Activated T-helper 2 cell treated with anti-CD3 and anti-CD28 coated beads, Interferon-gamma antibody, Interleukin-2, Interleukin-4, amounts not matched to agents 10 μg/mL and 5 μg/mL and 100 μg/mL, durations not matched to agents 14 hours and 24 hours and 36 hours (primary cell): ENCODE measurements at places on chromosomes 12 and 14. TPM values are rescaled to one million over a fixed set of nuclear protein-coding genes. Genes with fewer than 3 reads are reported as not detected.

The ANKLE2 gene
- total RNA-seq, result 143 and 152 TPM in 2 replicates

The COX8C gene
- total RNA-seq, result not detected in 2 replicates

The REP15 gene
- 1.5 and 2.2 TPM in 2 replicates for total RNA-seq

The CLEC1B gene
- total RNA-seq, result not detected in 2 replicates

DNA sequence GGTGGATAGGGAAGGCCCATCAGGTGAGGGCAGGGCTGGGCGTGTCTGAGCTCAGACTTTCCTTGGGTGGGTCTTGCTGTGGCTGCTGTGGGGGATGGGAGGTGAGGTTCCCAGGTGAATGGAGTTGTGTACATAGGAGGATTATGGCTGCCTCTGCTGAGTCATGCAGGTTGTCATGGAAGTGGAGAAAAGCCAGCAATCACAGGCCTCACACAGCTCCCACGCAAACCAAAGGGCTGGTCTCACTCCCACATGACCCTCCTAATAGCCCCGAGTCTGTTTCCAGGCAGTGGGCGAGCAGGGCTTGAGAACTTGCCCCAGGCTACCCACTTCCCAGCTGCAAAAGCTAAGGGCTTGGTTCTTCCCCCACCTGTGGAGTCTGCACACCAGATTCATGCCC, 149.5 kb downstream of the IPO8 start:
- H3K27ac ChIP-seq, result no peak overlapping the region
- no peak overlapping the region for H3K4me3 ChIP-seq
- no peak for DNase-seq

DNA sequence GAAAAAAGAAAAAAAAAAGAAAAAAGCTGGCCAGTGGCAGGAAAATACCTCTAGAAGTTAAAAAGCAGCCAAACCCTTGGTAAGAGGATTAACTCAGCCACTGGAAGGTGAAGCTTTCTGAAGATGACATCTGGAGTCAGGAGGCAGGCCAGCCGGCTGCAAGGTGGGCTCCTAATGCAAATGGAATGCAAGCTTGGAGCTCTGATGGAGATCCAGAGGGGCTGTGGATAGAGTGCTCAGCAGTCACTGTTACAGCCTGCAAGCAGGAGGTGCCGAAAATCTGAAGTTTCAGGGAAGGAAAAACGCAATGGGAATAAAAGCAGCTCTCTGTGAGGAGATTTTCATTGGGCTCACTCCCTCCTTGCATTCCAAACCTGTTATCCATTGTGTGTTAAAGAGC, 41.0 kb downstream of the GSC start:
- peaks cover under 1% of the 10 kb centered on the region for H3K27me3 ChIP-seq
- no peak overlapping the region for H3K4me3 ChIP-seq

GRCh38 chr12:109764123-109764522, 50.5 kb downstream of the FAM222A start:
- no peak overlapping the region for H3K4me3 ChIP-seq
- H3K4me1 ChIP-seq, result no peaks in the 10 kb centered on the region
- no peaks in the 10 kb centered on the region for H3K36me3 ChIP-seq
- H3K27ac ChIP-seq, result no peak overlapping the region

DNA sequence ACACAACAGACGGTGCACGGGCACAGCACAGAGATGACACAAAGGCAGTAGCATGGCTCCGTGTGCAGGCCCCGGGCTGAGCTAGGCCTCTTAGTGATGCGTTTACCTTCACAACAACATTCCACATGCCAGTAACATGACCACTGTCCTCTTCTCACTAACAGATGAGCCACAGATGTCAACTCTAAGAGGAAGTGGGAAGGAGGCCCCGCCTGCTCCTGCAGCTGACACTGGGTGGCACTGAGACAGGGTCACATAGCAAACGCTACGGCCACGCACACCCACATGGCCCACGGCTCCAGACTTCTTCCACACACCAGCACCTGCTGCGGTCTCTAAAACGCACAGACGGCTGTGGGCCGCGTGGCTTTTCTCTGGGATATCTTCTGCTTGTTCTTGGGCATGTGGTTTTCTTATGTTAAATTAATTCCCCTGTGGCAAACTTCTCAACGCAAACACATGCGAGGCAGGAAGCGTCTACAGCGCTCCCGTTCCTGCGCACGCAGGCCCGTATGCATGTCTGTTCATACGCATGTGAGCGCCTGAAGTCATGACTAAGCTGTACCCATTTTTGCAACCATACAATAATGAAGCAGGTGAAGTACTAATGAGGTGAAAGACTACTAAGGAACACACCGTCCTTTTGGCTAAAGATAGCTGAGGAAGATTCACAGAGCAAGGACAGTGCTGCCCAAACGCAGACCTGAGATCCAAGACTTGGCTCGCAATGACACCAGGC, 26.8 kb downstream of the AMN start:
- no peaks in the 10 kb centered on the region for H3K36me3 ChIP-seq

- H3K4me1 ChIP-seq, result no peaks in the 10 kb centered on the region
- H3K27ac ChIP-seq, result no peak overlapping the region
- no peak overlapping the region for H3K4me3 ChIP-seq
- H3K27me3 ChIP-seq, result no peaks in the 10 kb centered on the region
- DNase-seq, result no peak
Measured at GRCh38 chr14:28653521-28653920, 113.1 kb upstream of the FOXG1 start.

- no peaks in the 10 kb centered on the region for H3K36me3 ChIP-seq
- H3K27me3 ChIP-seq, result no peaks in the 10 kb centered on the region
- peaks cover 3% of the 10 kb centered on the region for H3K4me1 ChIP-seq
- H3K4me3 ChIP-seq, result no peak overlapping the region
- no peak overlapping the region for H3K27ac ChIP-seq
Measured at GRCh38 chr14:67577181-67577808, 22.8 kb downstream of the PIGH start.

DNA sequence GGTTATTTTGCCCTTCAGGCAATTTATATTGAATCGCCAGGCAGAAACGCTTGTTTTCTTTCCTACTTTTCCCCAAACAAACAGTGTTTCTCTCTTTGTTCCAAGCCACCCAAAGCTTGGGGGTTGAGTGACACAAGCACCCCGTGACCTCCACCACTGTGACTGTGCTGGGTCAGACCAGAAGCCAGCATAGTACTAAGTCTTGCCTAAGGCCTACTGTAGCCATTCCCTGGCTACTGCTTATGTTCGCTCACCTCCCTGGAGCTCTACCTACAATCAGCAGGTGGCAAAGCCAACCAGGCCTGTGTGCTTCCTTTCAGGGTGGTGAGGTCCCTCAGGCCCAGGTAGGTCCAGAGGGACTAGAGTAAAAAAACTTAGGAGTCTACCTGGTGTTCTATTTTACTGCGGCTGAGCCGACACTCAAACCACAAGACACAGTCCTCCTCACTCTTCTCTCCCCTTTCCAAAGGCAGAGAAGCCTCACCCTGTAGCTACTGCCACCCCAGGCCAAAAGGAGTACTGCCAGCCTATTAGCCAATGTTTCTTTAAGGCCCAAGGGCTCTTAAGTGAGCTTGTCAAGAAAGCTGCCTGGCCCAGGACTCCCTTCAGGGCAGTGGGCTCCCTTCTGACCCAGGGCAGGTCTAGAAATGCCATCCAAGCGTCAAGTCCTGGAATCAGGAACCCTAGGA, 411.8 kb upstream of the MIS18BP1 start:
- no peak overlapping the region for H3K4me3 ChIP-seq
- DNase-seq, result no peak
- no peaks in the 10 kb centered on the region for H3K36me3 ChIP-seq

DNA sequence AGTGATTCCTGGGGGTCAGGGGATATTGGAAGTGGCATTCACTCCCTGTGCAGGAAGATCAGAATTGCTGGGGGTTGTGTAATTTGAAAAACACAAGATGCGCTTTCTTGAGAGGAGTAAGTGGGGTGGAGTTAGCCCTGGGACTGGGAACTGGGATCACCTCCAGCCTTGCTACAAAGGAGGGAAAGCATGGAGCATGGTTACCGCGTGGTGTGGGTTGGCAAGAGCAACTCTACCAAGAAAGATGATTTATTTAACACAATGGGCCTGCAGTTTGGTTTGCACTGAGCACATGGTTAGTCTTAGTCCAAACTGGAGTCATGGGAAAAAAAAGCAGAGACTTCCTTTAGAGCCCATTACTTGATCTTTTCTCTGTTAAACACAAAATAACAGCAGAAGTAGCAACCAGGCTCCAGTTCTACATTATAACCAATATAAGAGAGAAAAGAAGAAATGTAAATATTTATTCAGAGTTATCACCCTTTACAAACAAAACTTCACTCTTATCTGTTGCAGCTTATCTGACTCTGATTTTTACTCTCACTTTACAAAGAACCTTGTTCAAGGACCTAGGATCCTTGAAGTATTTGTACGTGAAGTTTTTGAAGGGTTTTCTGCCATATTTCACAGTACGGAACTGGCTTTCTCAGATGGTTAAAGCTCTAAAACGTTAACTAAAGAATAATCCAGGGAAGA, 2.1 kb upstream of the NIN start:
- peaks cover 19% of the 10 kb centered on the region for H3K36me3 ChIP-seq
- H3K27ac ChIP-seq, result no peak overlapping the region
- peaks cover 13% of the 10 kb centered on the region for H3K27me3 ChIP-seq
- DNase-seq, result no peak
- H3K4me1 ChIP-seq, result peaks cover 46% of the 10 kb centered on the region
- H3K4me3 ChIP-seq, result no peak overlapping the region
